ENCODE measurements at places on chromosomes 1 and 21.
A peak's percentile ranks its signal among the peaks of the same experiment; 100 is the strongest.

DNA sequence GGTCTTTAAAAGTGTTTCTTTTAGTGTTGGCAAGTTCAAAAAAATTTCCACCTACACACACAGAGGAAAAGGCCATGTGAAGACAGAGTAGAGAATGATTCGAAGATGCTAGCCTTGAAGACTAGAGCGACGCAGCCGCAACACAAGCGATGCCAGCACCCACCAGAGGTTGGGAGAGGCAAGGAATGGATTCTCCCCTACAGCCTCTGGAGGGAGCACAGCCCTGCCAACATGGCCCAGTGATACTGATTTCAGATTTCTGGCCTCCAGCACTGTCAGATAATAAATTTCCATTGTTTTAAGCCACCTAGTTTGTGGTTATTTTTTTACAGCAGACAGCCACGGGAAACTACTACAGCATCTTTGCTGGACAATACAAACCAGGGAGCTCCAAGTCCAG, 6.9 kb upstream of the ADAR start:
- DNase-seq, result no peak

DNA sequence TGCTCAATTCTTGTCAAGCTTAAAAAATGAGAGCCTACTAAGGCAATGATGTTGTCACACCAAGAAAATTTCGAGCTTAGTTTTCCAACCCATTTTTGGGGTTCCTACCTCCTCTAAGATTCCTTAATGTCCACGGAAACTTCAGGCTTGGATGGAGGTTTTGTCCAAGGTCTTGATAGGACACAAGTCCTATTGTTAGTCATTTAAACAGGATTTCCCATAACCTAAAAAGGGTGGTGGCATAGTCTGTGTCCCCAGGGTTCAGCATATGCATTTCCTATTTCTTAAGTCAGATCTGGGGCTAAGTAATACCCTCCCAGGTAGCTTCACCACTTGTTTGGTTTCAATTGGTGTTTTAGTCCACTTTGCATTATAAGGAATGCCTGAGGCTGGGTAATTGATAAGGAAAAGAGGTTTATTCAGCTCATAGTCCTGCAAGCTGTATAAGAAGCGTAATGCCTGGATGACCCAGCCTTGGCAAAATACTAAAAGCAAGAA, 10.9 kb upstream of the PADI2 start:
- DNase-seq, result no peak

DNA sequence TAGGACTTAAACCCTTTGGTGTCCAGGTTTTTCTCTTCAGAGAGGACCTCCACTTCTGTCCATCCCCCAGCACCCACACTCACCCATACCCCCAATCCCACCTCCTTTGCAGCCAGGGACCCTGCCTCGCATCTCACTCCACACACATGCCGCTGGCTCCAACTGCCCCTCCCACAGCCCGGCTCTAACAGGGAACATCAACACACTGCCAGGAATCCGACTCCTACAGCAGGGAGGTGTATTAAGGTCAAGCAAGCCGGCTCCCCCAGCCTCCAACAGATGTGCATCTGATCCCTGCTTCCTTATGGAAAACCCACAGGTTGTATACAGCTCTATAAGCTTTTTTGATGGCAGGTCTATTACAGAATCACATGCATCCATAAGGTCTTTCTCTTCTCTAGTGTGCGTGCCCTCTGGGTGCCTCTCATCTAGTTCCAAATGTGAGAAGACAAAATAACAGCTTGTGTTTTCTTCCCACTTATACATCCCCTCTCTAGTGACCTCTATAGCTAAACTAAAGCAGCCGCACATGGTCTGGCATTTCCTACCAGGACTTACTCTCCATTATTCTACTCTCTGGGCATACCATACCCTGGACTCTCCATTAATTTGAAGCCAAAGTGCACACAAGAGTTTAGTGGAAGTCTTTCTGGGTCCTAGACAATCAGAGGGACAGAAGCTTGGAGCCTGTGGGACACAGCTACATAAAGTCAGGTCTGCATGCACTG, 16.3 kb downstream of the PIK3C2B start:
- DNase-seq, result no peak

GRCh38 chr1:57167997-57168396, 202.2 kb upstream of the C8B start:
- no peak for DNase-seq

- DNase-seq, result no peak
Measured at GRCh38 chr1:96559707-96560596, 161.6 kb upstream of the PTBP2 start.

- no peak for DNase-seq
Measured at GRCh38 chr1:143651350-143651992, 320.3 kb downstream of the FAM72C start.

GRCh38 chr1:165742194-165742593, 26.5 kb downstream of the TMCO1 start:
- no peak for DNase-seq

DNA sequence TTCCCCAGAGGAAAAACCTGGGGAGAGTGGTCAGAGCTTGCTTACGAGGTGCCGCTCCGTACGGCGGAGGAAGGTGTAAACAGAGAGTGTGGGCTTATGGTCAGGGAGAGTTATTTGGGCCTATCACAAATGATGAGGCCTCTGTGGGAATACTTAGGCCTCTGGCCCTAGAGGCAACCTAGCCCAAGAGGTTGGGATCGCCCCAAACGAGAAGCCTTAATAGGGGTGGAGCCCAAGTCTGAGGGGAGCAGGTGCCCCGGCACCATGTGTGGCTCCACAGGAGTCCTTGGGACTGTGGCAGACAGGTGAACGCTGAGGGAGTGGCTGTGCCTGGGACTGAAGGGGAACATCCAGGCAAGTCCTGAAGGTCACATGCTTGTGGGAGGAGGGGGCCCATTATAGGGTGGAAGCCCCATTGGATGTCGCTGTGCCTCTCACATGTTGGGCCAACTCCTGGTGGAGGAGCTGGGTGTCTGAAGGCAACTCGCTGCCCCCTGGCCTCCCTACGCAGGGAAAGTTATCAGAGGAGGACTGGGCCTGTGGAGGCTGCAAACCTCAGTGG, 135.1 kb downstream of the ZSCAN20 start:
- no peak for DNase-seq

DNA sequence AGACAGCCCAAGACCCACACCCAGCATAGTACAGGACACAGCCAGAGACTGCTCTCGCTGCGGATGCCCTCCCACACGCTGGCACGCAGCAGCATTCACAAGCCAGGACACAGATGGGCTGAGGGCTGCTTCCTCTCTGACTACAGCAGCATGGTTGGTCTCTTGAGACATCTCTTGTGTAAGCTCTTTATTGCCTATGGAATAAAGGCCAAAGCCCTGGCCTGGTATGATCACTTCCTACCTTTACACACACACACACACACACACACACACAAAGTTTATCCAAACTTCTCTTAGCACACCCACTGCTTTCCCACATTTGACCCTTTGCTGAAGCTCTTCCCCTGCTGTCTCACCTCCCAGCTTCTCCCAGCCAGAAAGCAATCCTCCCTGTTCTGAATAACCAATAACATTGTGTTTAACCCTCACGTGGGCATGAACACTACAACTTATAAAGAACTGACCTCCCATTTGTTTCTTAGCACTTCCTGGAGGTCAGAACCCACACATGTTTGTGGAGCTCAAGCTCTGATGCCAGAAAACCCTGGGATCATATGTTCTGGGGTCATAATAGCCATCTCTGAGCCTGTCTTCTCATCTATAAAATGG, 1.2 kb upstream of the LUZP1 start:
- peak; percentile 57 for DNase-seq

GRCh38 chr1:31054349-31054748, 11.2 kb downstream of the PUM1 start:
- DNase-seq, result no peak

DNA sequence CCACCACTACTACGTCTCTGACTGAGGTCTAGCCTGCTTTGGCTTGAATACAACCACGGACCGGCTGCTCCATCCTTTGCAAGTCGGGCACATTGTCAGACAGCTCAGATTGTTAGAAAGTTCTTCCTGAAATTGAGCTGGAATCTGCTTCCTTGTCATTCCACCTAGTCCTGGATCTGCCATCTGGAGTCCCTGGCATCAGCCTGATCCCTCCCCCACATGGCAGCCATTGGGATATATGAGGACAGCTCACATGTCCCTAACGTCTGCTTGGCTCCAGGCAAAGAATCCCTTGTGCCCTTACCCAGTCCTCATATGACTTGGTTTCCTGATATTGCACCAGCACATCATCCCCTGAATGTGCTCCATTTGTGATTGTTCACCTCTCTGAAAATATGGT, 56.3 kb upstream of the SYT6 start:
- no peak for DNase-seq

- no peak for DNase-seq
Measured at GRCh38 chr1:97334454-97334853, 586.4 kb downstream of the DPYD start.

DNA sequence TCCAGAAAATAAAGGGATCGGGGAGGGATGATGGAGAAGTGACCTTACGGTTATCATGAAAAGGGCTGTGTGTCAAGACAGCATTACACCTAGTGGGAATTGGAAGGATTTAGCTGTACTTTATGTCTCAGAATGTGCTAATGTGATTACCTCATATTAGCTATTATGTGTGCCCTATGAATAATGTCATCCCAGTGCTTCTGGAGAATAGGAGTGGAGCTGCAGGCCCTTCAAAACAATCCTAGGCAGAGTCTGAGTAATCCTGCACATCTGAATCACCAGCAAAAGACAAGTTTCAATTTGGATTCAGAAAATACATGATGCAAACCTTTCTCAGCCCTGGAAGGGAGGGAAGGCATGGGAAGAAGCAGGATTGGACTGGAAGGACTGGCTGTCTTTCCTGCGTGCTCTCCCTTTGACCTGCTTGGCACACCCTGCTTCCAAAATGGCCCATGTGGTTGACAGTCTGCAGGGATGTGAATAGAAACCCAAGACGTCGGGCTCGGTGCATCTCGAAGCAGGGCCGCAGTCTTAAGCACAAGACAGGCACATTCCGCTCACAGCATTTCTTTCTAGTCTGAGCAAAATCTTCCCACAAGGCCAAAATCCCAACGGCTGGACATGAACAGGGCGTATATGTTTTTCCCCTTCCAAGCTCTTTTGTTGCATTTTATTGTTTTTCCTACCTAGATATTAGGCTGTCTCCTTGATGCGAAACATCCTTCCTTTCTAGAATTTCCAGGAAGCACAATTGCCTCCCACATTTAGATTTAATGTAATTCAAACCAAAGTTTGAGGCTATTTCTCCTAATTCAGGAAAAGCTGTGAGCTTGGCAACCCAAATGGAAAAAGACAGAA, 54.3 kb upstream of the TARBP1 start:
- DNase-seq, result no peak

- peak; percentile 47 for DNase-seq
Measured at GRCh38 chr1:205229916-205230700, 2.4 kb downstream of the TMCC2 start.

GRCh38 chr1:174825806-174826205, 173.9 kb upstream of the CACYBP start:
- no peak for DNase-seq

DNA sequence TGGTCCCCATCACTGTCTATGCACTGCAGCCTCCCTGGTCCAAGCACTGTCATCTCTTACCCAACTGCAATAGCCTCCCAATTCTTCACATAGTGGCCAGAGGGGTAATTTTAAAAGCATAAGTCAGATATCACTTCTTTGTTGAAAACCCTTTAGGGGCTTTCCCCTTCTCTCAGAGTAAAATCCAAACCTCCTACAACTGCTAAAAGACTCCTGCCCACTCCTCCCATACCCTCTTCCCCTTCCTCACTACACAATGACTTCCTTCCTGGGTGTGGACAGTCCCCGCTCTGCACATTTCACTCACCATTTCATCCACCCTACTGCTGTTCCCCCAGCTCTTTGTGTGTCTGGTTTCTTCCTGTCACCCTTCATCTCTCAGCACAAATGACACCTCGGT, 8.3 kb downstream of the MCOLN2 start:
- no peak for DNase-seq

- DNase-seq, result no peak
Measured at GRCh38 chr21:18340387-18340942, 63.1 kb downstream of the TMPRSS15 start.

- no peak for DNase-seq
Measured at GRCh38 chr1:216849146-216849545, 125.9 kb upstream of the ESRRG start.

- DNase-seq, result no peak
Measured at GRCh38 chr1:65323246-65323645, 13.9 kb downstream of the DNAJC6 start.

- no peak for DNase-seq
Measured at GRCh38 chr1:230853731-230854130, 14.6 kb downstream of the C1orf198 start.

DNA sequence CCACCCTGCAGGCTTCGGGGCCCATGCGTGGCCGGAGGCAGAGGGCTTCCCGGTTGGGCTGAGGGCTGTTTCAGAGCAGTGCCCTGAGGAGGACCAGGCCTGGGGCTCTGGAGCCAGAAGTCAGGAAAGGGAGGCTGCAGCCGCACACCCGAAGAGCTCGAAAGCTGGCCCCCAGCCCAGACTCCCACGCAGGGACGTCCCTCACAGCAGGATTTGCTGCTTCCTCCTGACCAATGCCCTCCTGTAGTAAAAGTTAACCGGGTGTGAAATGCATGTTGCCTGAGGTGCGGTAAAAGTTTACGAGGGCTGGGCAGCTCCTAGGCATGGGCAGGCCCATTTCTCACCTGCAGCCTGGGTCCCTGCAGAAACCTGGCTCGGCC, 101.5 kb upstream of the ARHGEF16 start:
- DNase-seq, result no peak

GRCh38 chr1:89525169-89525855, 683 bp downstream of the LRRC8B start:
- peak; percentile 77 for DNase-seq

GRCh38 chr1:178607718-178608408, 95.0 kb downstream of the TEX35 start:
- DNase-seq, result no peak

- no peak for DNase-seq
Measured at GRCh38 chr1:32957017-32957416, 7.6 kb downstream of the RNF19B start.

DNA sequence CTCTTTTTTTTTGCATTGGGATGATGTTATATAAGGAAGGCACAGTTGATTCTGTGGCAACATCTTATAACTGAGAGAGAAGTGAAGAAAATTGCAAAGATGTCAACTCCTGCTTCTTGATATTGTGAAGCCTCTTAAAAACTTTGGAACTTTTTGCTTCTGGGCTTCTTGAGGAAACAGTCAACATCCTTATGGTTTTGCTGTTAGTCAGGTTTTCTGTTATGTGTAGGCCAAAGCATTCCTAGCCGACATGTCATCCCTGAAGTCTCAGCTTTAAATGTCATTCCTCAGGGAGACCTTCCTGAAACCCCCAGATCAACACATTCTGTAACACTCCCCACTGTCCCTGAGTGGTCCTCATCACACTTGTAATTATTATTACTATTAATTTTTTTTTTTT, 12.6 kb downstream of the FALEC start:
- DNase-seq, result no peak
